ENCODE measurements at places on chromosomes 5 and 9. TPM values are rescaled to one million over a fixed set of nuclear protein-coding genes. Genes with fewer than 3 reads are reported as not detected.

Gene SPATA31A3
- not detected for total RNA-seq

Gene C9orf43
- total RNA-seq, result 0.22 TPM

Gene KYAT1
- 4.7 TPM for total RNA-seq

Gene TEX48
- not detected for total RNA-seq

Measured in muscle of leg (tissue), 16 donors.